ENCODE measurements at places on chromosomes 2 and 18.

- DNase-seq: no peak
These were observed 187.4 kb downstream of the LPIN1 start for GRCh38 chr2:11933854-11934253.

DNA sequence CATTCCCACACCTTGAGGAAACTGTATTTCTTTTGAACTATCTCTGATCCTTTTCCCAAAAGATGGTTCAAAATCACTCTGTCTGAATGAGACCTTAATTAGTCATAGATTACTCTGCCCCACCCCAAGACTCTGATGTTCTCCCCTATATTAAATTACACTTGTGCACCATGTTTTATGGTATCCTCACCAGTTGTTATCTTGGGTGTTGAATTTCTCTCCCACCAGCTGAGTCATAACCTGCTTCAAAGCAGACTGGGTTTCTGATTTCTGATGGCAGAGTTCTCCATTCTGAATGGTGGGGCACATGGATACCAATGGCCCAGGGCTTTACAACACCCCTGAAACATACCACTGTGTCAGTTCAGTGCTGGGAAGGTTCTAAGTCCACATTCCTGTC, 15.0 kb downstream of the CDH20 start:
- no peak for DNase-seq

- DNase-seq: no peak
These were observed 18.1 kb upstream of the ROCK1 start for GRCh38 chr18:21129566-21130216.

- DNase-seq: no peak
These were observed 234.4 kb downstream of the LOXHD1 start for GRCh38 chr18:46422552-46423055.

DNA sequence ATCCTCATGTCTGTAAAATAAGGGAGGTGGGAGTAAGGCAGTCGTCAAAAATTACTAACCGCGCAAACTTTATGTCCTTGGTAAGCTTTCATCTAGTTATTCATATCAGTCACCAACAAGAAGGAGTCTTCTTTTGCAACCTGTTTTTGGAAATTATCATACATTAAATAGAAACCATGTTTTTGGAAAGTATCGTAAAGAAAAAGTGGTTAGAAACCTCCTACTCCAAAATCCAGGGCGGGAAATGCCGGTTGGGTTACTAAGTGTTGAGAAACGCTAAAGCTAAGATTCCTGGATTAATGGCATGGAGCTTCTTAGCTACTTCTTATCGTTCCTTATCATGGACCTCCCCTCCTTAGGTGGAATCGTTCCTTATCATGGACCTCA, 778 bp downstream of the BBS5 start:
- no peak for DNase-seq

DNA sequence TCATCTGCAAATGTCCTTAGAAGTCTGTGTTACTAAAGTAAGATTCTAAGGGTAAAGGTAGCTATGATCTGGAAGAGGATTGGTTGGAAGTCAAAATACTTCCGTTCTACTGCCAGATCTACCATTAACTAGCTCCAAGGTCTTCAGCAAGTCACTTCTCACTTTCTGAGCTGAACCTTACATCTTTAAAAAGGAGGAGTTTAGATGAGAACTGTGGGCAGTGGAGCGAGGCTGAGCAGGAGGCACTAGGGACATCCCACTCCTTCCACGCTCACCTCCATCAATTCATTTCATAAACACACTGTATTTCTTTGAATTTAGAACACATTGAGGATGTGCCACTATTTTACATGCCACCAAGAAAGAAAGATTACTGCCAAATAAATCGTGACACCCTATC, 143.0 kb downstream of the ABCA12 start:
- DNase-seq: no peak

DNA sequence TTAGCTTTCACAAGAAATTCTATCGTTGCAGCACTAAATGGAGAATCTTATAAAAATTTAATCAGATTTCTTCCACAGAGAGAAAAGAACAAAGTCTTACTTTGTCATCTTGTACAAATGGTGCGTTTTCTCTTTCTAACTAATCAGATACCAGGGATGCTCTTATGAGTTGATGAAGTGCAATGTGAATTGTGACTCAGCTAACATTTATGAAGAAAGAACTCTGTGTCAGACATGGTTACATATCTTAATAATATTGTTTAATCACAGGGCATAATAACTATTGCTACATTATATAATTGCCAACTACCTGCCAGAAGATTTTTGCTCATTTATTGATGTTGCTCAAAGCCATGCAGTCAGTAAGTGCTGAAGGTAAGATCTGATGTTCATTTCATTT, 465.0 kb downstream of the CCDC85A start:
- no peak for DNase-seq

DNA sequence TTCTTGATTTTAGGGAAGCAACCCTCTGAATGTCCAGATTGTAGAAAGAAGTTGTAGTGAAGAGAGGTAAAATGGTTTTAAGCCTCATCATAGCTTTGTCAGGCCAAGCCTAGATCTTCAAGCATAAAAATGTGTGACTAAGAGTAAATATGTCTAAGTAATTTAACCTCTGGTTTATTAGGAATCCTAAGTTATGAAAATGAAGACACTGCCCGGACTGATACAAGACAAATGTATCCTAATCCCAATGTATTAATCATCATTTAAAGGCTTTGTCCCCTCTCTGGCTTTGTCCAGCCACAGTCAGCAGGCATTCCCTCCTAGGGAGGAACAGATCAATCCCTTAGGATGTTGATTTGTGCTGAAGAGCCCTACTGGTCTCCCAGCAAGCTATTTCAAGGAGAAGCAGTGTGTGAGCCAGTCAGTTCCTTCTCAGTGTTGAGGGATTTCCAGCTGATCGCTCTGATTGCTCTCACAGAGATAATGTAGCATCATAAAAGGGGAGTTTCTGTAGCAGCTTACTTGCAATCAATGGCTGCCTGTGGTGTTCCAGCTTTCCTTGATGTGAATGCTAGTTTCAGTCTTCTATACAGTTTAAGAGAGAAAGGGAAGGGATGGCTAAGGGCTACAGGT, 796.1 kb downstream of the EPHA4 start:
- no peak for DNase-seq

- DNase-seq: no peak
These were observed 212.4 kb downstream of the RPIA start for GRCh38 chr2:88903749-88904353.

DNA sequence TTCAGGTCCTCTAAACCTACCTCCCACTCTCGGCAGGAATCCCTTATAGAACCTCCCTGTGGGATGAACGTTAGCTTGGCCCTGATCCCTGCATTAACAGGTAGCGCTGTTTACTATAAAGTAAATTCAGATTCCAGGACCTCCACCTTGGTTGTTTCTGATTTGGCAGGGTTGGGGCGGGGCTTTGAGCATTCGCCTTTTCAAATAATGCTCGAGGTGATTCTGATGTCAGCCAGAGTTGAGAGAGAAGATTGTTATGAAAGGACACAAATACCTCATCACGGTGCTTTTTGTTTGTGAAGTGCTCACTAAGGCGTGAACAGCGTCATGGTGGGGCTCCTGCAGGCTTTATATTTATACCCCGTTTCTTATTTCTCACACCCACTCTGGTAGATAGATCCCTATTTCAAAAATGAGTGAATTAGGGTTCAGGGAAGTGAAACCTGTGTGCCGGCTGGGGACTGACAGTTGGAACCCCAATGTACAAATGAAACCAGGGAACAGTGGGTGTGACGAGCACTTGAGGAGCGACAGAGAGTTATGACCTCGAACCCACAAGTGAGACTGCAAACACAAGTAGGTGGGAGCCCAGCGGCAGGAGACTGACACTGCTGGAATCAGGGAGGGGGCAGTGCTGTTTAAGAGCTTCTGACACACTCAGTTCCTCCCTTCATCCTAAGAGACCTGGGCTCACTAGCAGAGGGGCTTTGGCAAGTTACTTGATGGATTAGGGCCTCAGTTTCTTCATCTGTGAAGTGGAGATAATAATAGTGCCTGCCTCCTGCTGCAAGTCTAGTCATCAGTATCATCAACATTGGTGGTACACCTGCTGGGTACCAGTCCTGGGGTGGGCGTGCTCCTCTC, 14.2 kb upstream of the CXCR4 start:
- peak; percentile 92 for DNase-seq

GRCh38 chr2:166134252-166135151, 6.7 kb upstream of the SCN1A start:
- DNase-seq: no peak

DNA sequence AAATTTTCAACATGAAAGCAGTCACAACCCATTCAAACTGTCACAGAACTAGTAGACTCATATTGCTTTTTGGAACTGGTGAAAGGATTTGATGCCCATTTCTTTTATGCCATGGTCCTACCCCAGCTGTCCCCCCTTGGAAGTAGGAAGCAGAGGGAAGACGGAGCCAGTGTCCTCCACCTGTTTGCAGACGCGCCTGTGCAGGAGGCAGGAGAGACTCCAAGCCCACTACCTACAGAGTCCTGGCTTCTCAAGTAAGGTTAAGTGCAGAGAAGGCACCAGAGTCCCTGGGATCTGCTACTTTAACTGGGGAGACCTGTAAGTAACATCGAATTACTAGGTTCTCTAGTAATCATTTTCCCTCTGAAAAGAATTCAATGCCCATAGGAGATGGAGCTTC, 32.7 kb upstream of the DNMT3A start:
- DNase-seq: no peak

DNA sequence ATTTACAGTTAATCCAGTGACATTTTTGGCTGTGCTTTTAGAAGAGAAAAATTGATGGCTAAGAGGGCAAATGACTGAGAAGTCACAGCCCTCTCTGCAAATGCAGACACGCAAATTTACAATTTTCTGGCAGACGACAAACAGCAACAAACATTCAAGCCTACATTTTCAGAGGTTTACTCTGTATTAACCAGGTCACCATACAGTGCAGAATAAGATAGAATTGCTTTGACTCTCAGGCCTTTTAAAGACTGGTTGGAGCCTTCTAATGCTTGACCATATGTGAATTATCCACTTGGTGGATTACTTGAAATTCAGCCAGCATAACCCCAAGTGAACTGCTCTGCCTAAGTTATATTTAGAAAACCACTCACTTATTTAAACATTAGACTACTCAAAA, 280.9 kb upstream of the STON1 start:
- no peak for DNase-seq

GRCh38 chr2:71896385-71897136, 251.1 kb downstream of the CYP26B1 start:
- DNase-seq: no peak

DNA sequence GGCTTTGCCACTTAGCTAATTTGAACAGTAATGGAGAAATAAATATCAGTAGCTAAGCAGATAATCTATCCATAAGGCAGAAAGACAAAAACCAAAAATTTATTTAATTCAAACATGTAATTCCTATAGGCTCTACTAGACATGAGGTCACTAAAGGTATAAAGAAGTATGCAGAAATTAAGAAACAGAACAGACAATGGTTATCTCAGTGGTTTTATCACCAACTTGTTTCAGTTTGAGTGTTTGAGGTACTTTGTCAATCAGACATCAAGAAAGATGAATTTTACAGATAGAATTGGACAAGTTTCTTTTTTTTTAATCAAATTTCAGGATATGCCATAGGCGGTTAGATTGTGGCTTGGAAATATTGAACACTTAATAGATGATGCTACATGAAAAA, 67.4 kb upstream of the ZEB2 start:
- no peak for DNase-seq

DNA sequence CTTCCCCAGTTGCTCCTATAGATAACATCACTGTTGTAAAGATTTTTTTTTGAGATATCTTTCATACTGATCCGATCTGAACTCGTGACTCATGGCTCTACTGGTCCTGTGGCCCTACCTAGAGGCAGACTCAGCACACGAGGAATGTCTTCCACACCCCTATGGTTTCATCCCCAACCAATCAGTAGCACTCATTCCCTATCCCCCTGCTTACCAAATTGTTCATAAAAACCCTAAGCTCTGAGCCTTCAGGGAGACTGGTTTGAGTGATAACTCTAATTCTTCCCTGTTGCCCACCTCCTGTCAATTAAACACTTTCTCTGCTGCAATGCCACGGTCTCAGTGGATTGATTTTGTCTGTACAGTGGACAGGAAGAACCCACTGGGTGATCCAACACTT, 4.2 kb upstream of the SAP130 start:
- DNase-seq: no peak

DNA sequence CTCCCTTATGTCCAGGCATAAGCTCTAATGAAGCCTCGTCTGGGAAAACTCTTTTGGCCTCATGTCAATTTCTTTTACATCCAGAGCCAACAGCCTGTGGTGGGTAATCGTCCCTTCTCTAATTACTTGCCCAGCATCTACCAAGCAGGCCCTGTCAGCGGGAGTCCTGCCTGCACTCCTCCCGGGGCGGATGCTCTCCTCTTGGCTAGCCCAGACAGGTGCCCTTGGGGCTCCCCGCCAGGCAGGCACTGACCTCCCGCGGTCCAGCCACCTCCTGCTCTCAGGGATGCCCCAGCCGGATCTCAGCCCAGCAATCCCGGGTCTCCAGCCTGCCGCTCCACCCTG, 74.2 kb downstream of the NCAPH start:
- DNase-seq: no peak

DNA sequence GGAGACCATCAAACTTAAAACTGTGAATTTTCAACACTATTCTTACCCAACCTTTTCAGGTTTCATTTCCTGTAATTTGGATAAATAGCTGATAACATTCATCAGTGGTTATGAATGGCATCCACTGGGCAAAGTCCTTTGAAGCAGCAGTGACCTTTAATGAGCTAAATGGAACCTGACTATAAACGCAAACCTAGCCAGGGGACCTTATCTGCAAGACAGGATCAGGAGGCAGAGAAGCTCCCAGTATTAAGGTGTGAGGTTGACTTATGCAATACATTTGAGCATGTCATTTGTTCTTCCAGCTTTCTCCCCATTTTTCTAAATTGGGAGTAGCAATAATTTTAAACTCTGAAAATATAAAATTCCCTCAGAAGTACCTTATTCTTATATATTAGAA, 38.4 kb downstream of the CREG2 start:
- DNase-seq: no peak

- no peak for DNase-seq
These were observed 61.7 kb upstream of the DTNA start for GRCh38 chr18:34648269-34648985.

DNA sequence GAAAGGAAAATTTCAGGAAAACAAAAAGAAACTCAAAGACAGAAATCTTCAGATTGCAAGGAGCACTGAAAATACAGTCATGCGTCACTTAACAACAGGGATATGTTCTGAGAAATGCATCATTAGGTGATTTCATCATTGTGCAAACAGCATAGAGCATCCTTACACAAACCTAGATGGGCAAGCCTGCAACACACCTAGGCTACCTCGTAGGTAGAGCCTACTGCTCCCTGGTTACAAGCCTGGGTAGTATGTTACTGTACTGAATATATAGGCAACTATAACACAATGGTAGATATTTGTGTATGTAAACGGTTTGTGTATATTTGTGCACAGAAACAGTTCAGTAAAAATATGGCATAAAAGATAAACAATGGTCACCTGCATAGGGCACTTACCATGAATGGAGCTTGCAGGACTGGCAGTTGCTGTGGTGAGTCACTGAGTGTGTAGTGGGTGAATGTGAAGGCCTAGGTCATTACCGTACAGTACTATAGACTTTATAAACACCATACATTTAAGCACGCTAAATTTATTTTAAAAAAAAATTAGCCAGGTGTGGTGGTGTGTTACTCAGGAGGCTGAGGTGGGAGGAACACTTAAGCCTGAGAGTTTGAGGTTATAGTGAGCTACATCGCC, 33.4 kb downstream of the SFXN5 start:
- DNase-seq: no peak
